ENCODE measurements at places on chromosomes 6 and 20. TPM values are rescaled to one million over a fixed set of nuclear protein-coding genes. Genes with fewer than 3 reads are reported as not detected.

The FNDC11 gene
- 1.2 TPM for polyA plus RNA-seq

The LRRC1 gene
- polyA plus RNA-seq, result 34.5 TPM

The LST1 gene
- polyA plus RNA-seq, result 7.0 TPM

The FAM162B gene
- polyA plus RNA-seq, result 7.7 TPM

The TUBB1 gene
- polyA plus RNA-seq, result 2.7 TPM

The PFDN6 gene
- polyA plus RNA-seq, result 64.2 TPM

The PLEKHG1 gene
- polyA plus RNA-seq, result 36.5 TPM

The ARFGEF3 gene
- polyA plus RNA-seq, result 8.2 TPM

The EDN1 gene
- 4.2 TPM for polyA plus RNA-seq

The TRDN gene
- 1.8 TPM for polyA plus RNA-seq

The RUNX2 gene
- 2.9 TPM for polyA plus RNA-seq

The PAK5 gene
- 0.60 TPM for polyA plus RNA-seq

The ZBTB12 gene
- polyA plus RNA-seq, result 27.7 TPM

The RFX6 gene
- 0.08 TPM for polyA plus RNA-seq

The HNF4A gene
- 42.5 TPM for polyA plus RNA-seq

The BTN1A1 gene
- 0.16 TPM for polyA plus RNA-seq

The PARD6B gene
- polyA plus RNA-seq, result 18.7 TPM

The CLPSL1 gene
- 0.88 TPM for polyA plus RNA-seq

The KHDRBS2 gene
- 1.8 TPM for polyA plus RNA-seq

The SLC52A3 gene
- 3.7 TPM for polyA plus RNA-seq

The PABPC1L gene
- polyA plus RNA-seq, result 41.7 TPM

The MTFR2 gene
- polyA plus RNA-seq, result 2.2 TPM

Data from right renal pelvis (tissue), 4 donors.